Activated CD4-positive, alpha-beta memory T cell treated with anti-CD3 and anti-CD28 coated beads, Interleukin-2, amount 10 ng/mL, durations not matched to agents 7 days and 5 days (primary cell): ENCODE measurements at places on chromosomes 4 and X. TPM values are rescaled to one million over a fixed set of nuclear protein-coding genes. Genes with fewer than 3 reads are reported as not detected.

GRCh38 chr4:8702020-8702495 lies 109.5 kb downstream of the CPZ start:
- no peaks in the 10 kb centered on the region for H3K4me1 ChIP-seq
- H3K4me3 ChIP-seq, result no peak overlapping the region

The DRD5 gene
- not detected for total RNA-seq

DNA sequence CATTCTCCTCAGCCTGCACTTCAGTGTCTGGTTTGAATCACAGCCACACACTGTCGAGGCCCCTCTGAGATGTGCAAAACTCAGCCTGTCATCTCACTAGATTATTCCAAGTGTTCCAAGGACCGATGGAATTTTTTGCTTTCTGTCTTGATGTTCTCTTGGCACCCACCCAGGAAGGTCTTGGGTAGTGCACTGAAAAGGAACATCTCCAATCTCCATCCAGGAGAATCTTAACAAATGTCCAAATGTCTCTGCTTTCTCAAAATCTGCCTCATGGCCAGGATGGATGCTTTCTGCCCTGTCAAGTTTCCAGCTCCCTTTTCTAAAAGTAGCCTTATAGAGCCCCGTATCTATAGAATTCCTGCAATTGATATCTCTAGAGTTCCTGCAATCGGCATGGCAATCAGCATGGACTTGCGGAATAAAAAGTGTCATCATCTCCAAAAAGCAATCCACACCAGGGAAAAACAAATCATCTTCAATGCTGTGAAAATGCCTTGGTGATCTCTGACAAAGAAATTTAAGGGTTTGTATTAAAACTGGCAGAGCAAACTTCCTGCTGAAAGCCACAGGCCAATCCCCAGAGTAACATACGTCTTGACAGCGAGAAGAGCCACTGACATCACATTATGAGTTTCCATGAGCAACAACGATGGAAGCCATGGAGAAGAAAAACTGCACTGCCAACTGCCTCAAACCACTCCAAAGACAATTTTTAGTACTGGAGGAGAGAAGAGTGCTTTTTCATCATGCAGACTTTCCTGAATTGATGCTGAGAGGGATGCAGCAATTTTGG lies 215.3 kb upstream of the FAM9B start:
- no peak overlapping the region for H3K27ac ChIP-seq
- no peak overlapping the region for H3K4me3 ChIP-seq
- no peak for DNase-seq
- H3K27me3 ChIP-seq, result no peaks in the 10 kb centered on the region
- H3K4me1 ChIP-seq, result peaks cover 1% of the 10 kb centered on the region

- H3K27me3 ChIP-seq, result no peaks in the 10 kb centered on the region
- no peak for DNase-seq
- peaks cover 15% of the 10 kb centered on the region for H3K4me1 ChIP-seq
These were observed 132.2 kb downstream of the STIM2 start for GRCh38 chr4:26992657-26993361.

GRCh38 chr4:169143335-169143734 lies 127.4 kb downstream of the SH3RF1 start:
- no peak overlapping the region for H3K27ac ChIP-seq
- peaks cover 3% of the 10 kb centered on the region for H3K27me3 ChIP-seq
- H3K36me3 ChIP-seq, result no peaks in the 10 kb centered on the region
- no peak for DNase-seq

GRCh38 chr4:78068481-78068880 lies 11.4 kb downstream of the FRAS1 start:
- no peak for DNase-seq
- peaks cover 24% of the 10 kb centered on the region for H3K27me3 ChIP-seq
- H3K36me3 ChIP-seq, result no peaks in the 10 kb centered on the region
- no peaks in the 10 kb centered on the region for H3K4me1 ChIP-seq
- no peak overlapping the region for H3K27ac ChIP-seq

DNA sequence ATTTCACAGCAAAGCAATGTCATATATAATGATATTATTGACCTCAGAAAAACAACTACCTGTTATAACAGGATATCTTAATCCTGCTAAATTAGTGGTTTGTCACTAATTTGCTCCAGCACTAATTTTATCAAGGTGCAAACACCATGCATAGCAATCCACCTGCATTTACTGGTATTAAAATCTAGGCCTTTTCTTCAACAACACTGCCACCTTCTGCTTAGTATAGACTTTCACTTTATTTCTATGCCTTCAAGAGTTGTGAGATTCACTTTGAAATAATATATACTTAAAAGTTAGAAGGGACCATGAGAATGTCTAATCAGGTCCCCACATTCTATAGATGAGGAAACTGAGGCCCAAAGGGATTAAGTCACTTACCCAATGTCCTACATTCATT lies 82.1 kb upstream of the IQCM start:
- H3K27me3 ChIP-seq, result peaks cover 3% of the 10 kb centered on the region
- no peaks in the 10 kb centered on the region for H3K4me1 ChIP-seq
- no peaks in the 10 kb centered on the region for H3K36me3 ChIP-seq
- no peak for DNase-seq

The TMEM271 gene
- total RNA-seq, result not detected

DNA sequence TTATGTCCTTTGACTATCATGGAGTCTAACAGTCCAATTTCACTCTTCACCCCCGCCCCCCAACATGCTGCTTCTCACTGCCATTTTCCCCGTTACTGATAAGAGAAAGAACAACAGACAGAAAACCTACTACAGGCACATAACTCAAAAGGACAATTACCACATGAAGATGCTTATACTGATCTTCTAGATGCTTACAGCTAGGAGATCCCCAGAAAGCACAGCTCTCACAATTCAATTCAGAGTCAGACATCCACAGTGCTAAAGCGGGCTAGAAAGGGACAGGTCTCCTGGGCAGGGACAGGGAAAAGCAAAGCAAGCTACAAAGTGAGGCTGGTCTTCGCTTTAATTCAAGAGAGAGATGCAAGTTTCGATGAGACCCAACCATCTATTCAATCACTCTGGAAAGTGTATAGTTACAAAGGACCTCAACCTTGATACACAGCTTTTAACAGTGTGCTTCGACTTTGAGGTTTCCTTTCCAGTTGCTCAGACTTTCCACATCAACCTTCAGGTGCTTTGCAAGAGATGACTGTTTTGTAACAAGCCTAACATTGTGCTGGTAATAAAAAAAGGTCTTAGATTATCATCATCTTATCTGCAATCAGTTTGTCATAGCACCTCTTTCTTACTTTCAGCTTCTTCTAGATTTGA lies 60.9 kb downstream of the LEF1 start:
- peak overlapping the region; percentile 8 for H3K4me3 ChIP-seq
- peaks cover 61% of the 10 kb centered on the region for H3K4me1 ChIP-seq
- peaks cover 36% of the 10 kb centered on the region for H3K27me3 ChIP-seq
- H3K36me3 ChIP-seq, result peaks cover 36% of the 10 kb centered on the region
- peak; percentile 52 for DNase-seq

The ELK1 gene
- 74.9 TPM for total RNA-seq

GRCh38 chr4:29066861-29067260 lies 1653.3 kb upstream of the PCDH7 start:
- H3K4me1 ChIP-seq, result no peaks in the 10 kb centered on the region
- no peaks in the 10 kb centered on the region for H3K27me3 ChIP-seq
- H3K27ac ChIP-seq, result no peak overlapping the region
- no peak overlapping the region for H3K4me3 ChIP-seq
- no peak for DNase-seq
- H3K36me3 ChIP-seq, result no peaks in the 10 kb centered on the region

- H3K36me3 ChIP-seq, result no peaks in the 10 kb centered on the region
- H3K27me3 ChIP-seq, result peaks cover 4% of the 10 kb centered on the region
- no peak overlapping the region for H3K4me3 ChIP-seq
These were observed 77.4 kb downstream of the PLAC1 start for GRCh38 chrX:134580907-134581306.

DNA sequence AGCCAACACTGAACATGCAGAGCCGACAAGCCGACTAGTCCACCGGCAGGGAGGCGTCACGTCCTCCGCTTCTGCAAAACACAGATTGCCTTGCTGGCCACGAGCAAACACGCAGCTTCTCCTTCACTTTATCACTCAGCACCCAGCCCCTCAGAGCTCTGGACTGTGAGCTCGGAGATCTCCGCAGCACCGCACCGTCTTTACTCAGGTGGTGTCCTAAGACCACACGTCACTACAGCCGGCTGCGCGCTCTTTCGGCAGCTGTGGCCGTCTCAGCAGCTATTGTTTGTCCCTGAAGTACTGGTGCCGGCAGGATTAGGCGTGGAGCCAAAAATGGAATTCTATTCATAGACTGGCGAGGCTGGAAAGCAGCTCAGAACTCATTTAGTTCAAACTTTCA lies 72.0 kb downstream of the FAT1 start:
- DNase-seq, result no peak
- H3K36me3 ChIP-seq, result no peaks in the 10 kb centered on the region
- H3K27me3 ChIP-seq, result no peaks in the 10 kb centered on the region
- H3K27ac ChIP-seq, result no peak overlapping the region

The GSX2 gene
- total RNA-seq, result not detected

- peaks cover 7% of the 10 kb centered on the region for H3K27me3 ChIP-seq
- H3K4me3 ChIP-seq, result no peak overlapping the region
- no peaks in the 10 kb centered on the region for H3K36me3 ChIP-seq
- DNase-seq, result no peak
- H3K4me1 ChIP-seq, result peaks cover 19% of the 10 kb centered on the region
These were observed 33.4 kb upstream of the ENPP6 start for GRCh38 chr4:184250795-184251669.

GRCh38 chrX:132025041-132025440 lies 1.9 kb downstream of the STK26 start:
- peaks cover 48% of the 10 kb centered on the region for H3K4me1 ChIP-seq
- H3K27ac ChIP-seq, result no peak overlapping the region
- H3K27me3 ChIP-seq, result no peaks in the 10 kb centered on the region
- H3K4me3 ChIP-seq, result peak overlapping the region; percentile 91
- peaks cover 15% of the 10 kb centered on the region for H3K36me3 ChIP-seq

- DNase-seq, result no peak
- no peak overlapping the region for H3K27ac ChIP-seq
- H3K4me1 ChIP-seq, result no peaks in the 10 kb centered on the region
- peaks cover 2% of the 10 kb centered on the region for H3K27me3 ChIP-seq
These were observed 71.0 kb downstream of the LAS1L start for GRCh38 chrX:65463550-65463949.

DNA sequence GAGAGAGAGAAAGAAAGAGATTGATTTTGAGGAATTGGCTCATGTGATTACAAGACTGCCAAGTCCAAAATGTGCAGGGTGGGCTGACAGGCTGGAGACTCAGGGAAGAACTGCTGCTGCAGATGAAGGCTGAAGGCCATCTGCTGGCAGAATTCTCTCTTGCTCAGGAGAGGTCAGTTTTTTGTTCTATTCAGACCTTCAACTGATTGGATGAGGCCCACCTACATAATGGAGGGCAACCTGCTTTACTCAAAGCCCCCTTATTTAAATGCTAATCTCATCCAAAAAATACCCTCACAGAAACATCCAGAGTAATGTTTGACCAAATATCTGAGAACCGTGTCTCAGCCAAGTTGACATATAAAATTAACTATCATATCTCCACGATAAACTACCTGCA lies 38.2 kb upstream of the MAMLD1 start:
- H3K4me3 ChIP-seq, result no peak overlapping the region
- DNase-seq, result no peak
- no peaks in the 10 kb centered on the region for H3K36me3 ChIP-seq
- peaks cover 2% of the 10 kb centered on the region for H3K27me3 ChIP-seq
- H3K27ac ChIP-seq, result no peak overlapping the region
- no peaks in the 10 kb centered on the region for H3K4me1 ChIP-seq

DNA sequence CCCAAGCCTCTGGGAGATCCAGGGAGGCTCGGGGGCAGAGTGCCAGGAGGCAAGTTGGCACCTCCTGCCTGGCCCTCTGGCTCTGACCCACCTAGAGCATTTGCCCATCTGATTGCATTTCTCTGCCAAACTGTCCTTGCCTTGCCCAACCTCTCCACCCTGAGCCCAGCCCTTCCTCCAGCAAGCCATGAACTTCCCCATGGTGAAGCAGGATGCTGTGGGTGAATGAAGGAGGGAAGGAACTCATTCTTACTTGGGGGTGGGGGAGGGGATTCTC lies 9.3 kb upstream of the CNGA2 start:
- H3K4me1 ChIP-seq, result no peaks in the 10 kb centered on the region
- no peak for DNase-seq
- no peak overlapping the region for H3K4me3 ChIP-seq
- H3K27ac ChIP-seq, result no peak overlapping the region

DNA sequence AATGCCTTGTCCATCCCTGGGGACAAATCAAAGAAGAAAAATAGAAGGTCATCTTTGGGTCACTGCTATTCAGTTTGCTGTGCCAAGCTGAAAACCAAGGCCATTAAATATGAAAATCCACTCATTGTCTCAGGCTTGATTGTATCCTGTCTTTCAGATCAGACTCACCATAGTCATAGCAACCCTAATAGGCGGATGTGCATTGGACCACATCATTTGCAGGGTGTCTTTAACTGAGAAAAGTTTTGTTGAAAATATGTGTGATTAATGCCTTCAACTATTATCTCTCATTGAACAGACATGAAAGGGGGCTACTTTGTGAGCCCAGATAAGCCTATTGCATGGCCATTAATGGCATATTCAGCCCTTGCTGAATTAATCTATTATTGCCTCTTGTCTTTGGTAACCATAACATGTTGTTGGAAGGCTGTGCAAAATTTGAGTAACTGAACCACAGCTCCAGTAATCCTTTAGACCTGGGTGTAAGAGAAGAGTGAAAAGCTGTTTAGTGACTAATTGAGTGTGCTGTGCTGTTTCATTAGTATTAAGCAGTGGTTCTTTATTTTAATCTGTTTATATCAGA lies 453.6 kb upstream of the EPHA5 start:
- no peaks in the 10 kb centered on the region for H3K4me1 ChIP-seq
- H3K4me3 ChIP-seq, result no peak overlapping the region
- no peaks in the 10 kb centered on the region for H3K36me3 ChIP-seq
- H3K27ac ChIP-seq, result no peak overlapping the region

The AGTR2 gene
- total RNA-seq, result not detected

DNA sequence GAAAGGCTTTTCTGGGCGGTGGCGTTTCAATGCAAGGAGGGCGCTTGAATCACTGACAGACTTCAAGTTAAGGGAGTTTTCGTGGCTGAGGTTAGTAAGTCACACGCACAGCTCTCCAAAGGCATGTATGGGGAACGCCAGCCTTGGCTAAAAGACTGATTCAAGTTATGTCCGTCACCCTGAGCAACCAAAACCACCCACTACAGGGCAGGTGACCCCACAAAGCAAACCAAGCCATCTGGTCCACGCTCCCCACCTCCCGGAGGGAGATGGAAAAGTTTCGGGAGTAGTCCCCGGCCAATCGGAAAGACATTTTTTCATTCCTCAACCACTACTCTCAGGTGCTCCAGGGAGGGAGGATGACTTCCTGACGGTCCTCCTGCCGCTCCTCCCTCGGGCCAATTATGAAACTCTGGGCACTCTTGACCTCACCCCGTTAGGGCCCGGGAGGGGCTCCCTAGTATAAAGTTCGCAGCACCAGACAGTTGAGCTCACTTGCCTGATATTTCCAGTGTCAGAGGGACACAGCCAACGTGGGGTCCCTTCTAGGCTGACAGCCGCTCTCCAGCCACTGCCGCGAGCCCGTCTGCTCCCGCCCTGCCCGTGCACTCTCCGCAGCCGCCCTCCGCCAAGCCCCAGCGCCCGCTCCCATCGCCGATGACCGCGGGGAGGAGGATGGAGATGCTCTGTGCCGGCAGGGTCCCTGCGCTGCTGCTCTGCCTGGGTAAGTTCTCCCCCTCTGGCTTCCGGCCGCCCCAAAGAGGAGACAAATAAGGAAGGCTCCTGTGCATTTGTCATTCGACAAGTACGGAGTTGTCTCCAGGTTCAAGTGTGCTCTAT lies at the start of gene EREG:
Gene EREG (plus strand): TSS at position 494 of the 840 bp plus-strand sequence. CDS start 164 bp downstream, at position 658.
- no peak within 1 kb of the TSS for H3K27ac ChIP-seq
- no peaks in the 10 kb centered on the region for H3K36me3 ChIP-seq
- peak within 1 kb of the TSS; percentile 55 for H3K4me3 ChIP-seq
- H3K27me3 ChIP-seq, result peaks cover 37% of the 10 kb centered on the region
- no peak for DNase-seq

The COX7B2 gene
- not detected for total RNA-seq
